ENCODE measurements at places on chromosomes 2 and 18.

GRCh38 chr18:45127405-45127804 is 446.7 kb downstream of the SETBP1 start:
- DNase-seq: no peak

DNA sequence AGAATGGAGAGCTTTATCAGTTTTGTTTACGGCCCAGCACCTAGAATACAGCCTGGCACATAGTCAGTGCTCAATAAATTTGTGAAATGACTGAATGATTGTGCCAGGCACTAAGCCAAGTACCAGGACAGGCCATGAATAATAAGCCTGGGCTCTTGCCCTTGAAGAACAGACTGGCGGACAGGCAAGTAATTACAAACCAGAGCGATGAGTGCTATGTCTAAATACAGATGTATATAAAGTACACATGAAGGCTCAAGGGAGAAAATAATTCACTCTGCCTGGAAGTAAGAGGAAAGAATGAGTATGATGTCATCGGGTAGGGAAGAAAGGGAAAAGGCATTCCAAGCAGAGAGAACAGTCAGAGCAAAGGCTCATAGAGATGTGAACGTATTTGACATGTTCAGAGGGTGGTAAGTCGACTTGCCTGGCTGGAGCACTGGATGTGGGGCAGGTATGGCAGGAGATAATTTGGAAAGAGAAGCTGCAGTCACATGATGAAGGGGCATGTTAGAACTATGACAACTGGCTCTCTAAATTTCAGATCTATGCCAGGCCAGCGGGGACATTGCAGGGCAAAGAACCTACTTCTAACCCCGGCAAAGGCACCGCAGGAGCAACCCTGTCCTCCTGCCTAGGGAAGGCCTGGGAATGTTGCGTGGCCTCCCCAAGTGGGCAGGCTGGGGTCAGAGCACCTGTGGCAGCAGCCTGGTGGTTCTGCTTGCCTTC is 119.1 kb upstream of the STPG4 start:
- DNase-seq: no peak

GRCh38 chr2:72765997-72766609 is 59.7 kb downstream of the EXOC6B start:
- no peak for DNase-seq

GRCh38 chr18:9157806-9158205 is 21.2 kb downstream of the ANKRD12 start:
- no peak for DNase-seq

GRCh38 chr2:131413148-131413747 is 49.3 kb upstream of the RAB6D start:
- no peak for DNase-seq

GRCh38 chr2:105760639-105761337 is 16.1 kb downstream of the NCK2 start:
- no peak for DNase-seq

DNA sequence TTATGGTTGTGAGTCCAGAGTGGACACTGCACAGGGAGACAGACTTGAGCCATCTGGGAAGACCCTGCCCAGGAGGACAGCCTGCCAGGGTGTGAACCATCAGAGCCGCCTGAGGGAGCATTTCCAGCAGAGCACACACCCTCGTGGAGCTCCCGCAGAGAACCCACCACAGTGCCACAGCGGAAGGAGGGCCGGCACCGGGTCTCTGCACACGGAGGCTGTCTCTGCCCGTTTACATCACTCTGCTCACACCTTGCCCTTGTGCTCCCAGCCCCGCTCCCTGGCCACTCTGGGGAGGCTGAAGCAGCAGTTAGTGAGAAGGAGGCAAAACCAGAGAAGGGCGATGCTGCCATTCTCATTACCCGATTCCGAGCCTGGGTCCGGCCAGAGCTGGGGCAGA is 161.9 kb downstream of the KLHL29 start:
- no peak for DNase-seq

DNA sequence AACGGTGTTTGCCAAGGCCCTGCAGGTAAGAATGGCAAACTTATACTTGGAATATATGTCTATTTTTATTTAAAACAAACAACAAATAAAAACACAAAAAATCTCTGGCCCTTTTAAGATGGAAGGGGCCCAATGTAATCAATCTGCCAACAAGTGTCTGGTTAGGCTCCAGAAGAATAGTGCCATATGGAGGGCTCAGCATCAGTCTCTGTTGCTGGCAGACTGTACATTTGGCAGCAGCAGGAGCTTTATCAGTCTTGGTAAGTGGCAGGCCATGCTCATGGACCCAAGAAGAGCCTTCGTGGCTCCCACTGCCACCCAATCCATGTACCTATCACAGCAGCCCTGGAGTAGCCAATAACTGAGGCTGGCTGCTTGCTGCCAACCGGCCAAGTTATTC is 101.1 kb downstream of the GALNT3 start:
- no peak for DNase-seq

DNA sequence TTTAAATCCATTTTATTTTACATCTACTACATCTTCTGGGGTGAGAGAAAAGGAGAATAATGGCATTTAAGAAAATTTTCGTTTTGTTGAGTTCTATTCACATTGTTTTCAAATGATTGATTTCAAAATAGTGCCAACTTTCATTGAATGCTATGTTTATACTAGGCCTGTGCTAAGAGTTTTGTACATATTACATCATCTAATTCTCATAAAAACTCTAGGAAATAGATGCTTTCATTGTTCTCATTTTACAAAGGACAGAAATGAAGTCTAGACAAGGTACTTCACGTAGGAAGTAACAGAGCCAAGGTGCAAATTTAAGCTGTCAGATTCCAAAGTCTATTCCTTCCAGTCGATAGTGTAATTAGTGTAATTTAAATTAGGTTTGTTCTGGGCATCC is 402.8 kb upstream of the UBE2E3 start:
- no peak for DNase-seq

DNA sequence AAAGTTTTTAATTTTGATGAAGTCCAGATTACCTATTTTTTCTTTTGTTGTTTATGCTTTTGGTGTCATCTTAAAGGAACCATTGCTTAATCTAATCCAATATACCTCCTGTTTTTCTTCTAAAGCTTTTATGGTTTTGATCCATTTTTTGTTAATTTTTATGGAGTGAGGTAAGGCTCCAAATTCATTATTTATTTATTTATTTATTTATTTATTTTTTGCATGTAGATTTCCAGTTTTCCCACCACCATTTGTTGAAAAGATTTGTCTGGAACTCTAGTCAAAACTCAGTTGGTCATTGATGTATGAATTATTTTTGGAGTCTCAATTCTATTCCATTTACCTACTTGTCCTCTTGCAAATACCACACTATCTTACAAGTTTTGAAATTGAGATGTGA is 99.4 kb upstream of the RBMS1 start:
- no peak for DNase-seq

- DNase-seq: no peak
Measured at GRCh38 chr18:23619388-23619881, 33.1 kb upstream of the NPC1 start.

GRCh38 chr2:231780123-231780908 is 766 bp downstream of the PDE6D start:
- no peak for DNase-seq

DNA sequence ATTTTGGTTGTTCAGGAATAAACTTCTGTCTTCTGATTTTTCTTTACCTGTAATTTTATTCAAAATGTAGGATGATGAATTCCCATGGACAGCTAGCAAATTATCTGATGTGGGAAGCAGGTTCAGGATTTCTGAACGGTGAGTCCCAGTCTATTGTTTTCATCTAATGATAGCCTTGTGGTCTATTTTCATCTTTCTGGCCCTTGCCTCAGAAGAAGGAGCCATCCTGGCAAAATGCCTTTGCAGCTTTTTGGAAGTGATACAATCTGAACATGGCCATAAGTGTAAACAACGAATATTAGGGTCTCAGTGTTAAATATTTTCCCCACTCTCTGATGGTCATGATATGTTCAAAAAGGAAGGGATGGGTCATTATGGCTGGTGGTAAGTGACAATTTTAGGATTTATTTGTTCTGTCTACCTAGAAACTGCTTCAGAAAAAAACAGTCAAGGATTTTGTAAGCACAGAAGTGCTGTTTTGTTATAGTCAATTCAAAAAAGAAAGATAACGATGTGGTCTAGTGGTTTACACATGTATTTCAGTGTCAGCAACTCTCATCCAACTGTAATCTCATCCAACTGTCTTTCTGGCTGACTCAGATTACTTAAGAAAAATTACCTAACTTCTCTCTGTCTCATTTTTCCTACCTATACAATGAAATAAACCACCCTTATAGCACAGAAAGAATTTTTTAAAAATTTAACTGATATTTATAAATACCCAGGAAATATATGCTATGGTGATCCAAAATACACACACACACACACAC is 272.6 kb upstream of the ERBB4 start:
- DNase-seq: no peak

- no peak for DNase-seq
Measured at GRCh38 chr2:60641811-60642788, 88.6 kb upstream of the BCL11A start.

GRCh38 chr2:11612553-11613215 is 57.3 kb downstream of the NTSR2 start:
- DNase-seq: no peak
